GM23248 (cell line): ENCODE measurements at places on chromosomes 1 and 21. TPM values are rescaled to one million over a fixed set of nuclear protein-coding genes. Genes with fewer than 3 reads are reported as not detected.
A peak's percentile ranks its signal among the peaks of the same experiment; 100 is the strongest.

Gene STMN1
- 44.8 and 45.2 TPM in 2 replicates for total RNA-seq

Gene ANKRD65
- total RNA-seq: 0.51 and 0.97 TPM in 2 replicates

Gene C1orf226
- under 0.01 and 0.13 TPM in 2 replicates for total RNA-seq

Gene LAMB3
- total RNA-seq: 6.8 and 8.1 TPM in 2 replicates

Gene SLC1A7
- 0.13 TPM in 1 of 2 replicates, not detected in the other for total RNA-seq

Gene FAM78B
- total RNA-seq: 0.43 TPM in 1 of 2 replicates, not detected in the other

Gene CELA3B
- total RNA-seq: not detected in 2 replicates

Gene FCRLA
- 7.5 and 8.4 TPM in 2 replicates for total RNA-seq

- no peak overlapping the region for H3K27ac ChIP-seq
- no peak overlapping the region for H3K4me3 ChIP-seq
- peaks cover 36% of the 10 kb centered on the region for H3K27me3 ChIP-seq
- no peaks in the 10 kb centered on the region for H3K4me1 ChIP-seq
Observed at GRCh38 chr1:38783640-38784229, 75.8 kb downstream of the RRAGC start.

DNA sequence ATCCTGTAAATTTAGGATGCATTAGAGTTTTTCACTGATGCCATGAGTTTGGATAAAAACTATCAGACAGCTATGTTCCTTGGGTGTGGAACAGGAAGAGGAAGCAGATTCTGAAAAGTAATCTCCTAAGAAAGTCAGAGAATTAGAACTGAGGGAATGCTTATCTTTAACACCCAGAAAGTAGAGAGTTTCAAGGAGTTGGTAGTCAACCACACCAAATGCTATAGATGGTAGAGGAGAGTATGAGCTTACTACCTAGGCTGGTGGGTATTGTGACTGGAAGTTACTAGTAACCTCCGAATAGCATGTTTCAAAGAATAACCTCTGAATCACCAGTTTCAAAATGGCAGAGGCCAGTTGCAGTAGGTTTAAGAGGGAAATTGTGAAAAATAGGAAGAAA is 288.0 kb downstream of the HMCN1 start:
- DNase-seq: no peak
- H3K27me3 ChIP-seq: no peaks in the 10 kb centered on the region
- H3K4me1 ChIP-seq: no peaks in the 10 kb centered on the region
- no peak overlapping the region for H3K4me3 ChIP-seq
- H3K36me3 ChIP-seq: no peaks in the 10 kb centered on the region

GRCh38 chr21:16908077-16908476 is 604.8 kb upstream of the CXADR start:
- H3K4me3 ChIP-seq: no peak overlapping the region
- H3K27ac ChIP-seq: no peak overlapping the region
- no peaks in the 10 kb centered on the region for H3K27me3 ChIP-seq
- no peaks in the 10 kb centered on the region for H3K36me3 ChIP-seq
- H3K4me1 ChIP-seq: peaks cover 26% of the 10 kb centered on the region
- peak; percentile 22 for DNase-seq

DNA sequence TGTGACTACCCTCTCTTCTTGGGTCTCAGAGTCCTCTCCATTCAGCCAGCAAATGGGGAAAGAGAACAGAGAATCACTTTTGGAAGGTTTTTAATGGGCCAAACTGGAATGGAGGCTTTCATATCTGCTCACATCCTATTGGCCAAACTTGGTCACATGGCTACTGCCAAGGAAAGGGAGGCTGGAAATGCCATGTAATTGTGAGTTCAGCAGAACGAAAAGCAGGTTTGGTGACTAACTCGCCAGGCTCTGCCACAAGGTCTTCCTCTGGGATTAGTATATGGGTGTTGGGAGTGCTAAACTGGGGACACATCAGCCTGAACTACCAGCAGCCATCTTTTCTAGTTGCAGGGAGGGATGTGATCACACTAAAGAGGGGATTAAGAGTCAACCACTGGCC is 19.2 kb downstream of the RD3 start:
- no peak for DNase-seq
- no peak overlapping the region for H3K4me3 ChIP-seq
- H3K27ac ChIP-seq: no peak overlapping the region
- peaks cover 20% of the 10 kb centered on the region for H3K27me3 ChIP-seq
- no peaks in the 10 kb centered on the region for H3K4me1 ChIP-seq

DNA sequence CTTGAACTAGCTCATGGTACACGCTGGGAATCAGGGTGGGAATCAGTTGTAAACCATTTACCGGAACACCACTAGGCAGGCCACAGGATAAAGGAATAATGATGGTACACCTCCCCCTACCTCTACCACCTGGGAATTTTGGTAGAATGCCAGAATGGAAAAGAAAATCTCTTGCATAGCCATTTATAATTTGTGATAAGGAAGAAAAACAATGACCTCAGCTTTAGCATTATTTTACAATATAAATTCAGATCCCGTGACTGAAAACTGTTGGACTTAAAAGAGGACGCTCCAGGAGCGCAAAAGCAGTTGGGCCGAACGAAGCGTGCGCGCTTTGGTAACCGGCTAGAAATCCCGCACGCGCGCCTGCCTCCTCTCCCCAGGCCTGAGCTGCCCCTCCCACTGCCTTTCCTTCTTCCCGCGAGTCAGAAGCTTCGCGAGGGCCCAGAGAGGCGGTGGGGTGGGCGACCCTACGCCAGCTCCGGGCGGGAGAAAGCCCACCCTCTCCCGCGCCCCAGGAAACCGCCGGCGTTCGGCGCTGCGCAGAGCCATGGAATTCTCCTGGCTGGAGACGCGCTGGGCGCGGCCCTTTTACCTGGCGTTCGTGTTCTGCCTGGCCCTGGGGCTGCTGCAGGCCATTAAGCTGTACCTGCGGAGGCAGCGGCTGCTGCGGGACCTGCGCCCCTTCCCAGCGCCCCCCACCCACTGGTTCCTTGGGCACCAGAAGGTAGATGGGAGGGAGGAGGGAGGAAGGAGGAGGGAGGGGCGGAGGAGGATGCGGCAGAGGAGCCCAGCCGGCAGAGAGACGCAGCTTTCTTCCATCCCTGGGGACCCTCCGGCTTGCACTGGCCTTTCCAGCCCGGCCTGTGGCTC is at the start of gene CYP4X1:
Gene CYP4X1, plus strand, starts transcription at position 402 of the 873 bp plus-strand sequence. Its CDS starts 149 bp downstream, at position 551.
- peak; percentile 5 for DNase-seq
- H3K4me1 ChIP-seq: no peaks in the 10 kb centered on the region
- H3K4me3 ChIP-seq: no peak within 1 kb of the TSS
- peaks cover 4% of the 10 kb centered on the region; the same call in 1 of the 2 replicates for H3K27me3 ChIP-seq

DNA sequence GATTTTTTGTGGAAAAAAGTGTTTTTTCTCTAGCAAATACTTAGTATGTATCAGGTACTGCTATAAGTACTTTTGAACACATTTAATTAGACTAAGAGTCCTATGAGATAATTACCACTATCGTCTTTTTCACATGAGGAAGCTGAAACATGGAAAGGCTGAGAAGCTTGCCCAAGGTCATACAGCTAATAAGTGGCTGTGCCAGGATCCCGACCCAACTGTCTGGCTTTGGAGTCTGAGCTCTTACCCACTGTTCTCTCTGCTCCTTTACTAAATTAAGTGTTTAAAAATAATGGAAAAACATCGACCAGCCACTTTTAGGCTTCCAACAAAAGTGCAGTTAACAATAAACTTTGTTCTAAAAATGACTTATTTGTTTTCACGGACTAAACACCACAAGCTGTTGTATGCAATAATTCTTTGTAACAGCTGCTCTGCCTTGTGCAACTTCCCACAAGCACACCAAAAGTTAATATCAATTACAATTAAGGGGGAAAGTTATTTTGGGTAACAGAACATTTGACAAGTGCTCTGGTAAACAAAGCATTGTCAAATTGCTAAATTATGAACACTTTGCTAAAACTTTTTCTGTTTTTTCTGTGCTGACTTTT is 75.7 kb downstream of the CRB1 start:
- H3K27me3 ChIP-seq: no peaks in the 10 kb centered on the region
- no peaks in the 10 kb centered on the region for H3K36me3 ChIP-seq
- no peak for DNase-seq
- no peaks in the 10 kb centered on the region for H3K4me1 ChIP-seq
- no peak overlapping the region for H3K4me3 ChIP-seq

DNA sequence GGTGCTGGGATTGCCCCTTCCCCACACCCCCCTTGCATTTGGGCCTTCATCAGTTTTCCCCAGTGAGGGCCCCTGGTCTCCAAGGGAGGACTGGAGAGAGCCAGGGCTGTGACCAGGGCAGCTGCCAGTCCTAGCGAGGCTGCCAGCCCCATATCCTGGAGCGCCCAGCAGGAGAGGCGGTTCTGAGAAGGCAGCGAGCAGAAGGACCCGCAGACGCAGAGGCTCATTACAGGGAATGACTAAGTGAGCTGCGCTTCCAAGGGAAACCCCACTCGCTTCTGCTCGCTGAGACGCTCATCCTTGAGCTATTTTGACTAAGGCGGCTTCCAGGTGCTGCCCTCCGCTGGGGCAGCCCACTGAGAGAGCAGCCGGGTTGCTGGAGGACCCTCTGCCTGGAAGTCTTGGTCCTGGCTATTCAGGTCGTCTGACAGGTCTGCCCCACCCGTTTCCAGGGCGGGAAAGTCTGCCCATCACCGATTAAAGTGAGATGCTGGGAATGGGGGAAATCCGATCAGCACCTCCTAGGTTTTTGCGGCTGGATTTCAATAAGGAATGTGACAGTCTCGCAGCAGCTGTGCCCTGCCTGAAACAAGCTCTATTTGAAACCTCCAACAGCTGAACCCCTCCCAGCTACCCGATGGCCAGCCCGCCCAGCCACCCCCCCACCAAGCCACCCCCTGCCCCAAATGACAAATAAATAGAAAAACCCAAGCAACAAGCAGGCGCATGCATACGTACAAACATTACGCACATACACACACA is 2.8 kb downstream of the KCNN3 start:
- peaks cover 16% of the 10 kb centered on the region for H3K4me1 ChIP-seq
- no peaks in the 10 kb centered on the region for H3K36me3 ChIP-seq
- H3K27me3 ChIP-seq: peaks cover 37% of the 10 kb centered on the region
- peak; percentile 93 for DNase-seq
- no peak overlapping the region for H3K4me3 ChIP-seq

- H3K4me1 ChIP-seq: no peaks in the 10 kb centered on the region
- no peaks in the 10 kb centered on the region for H3K27me3 ChIP-seq
- H3K36me3 ChIP-seq: no peaks in the 10 kb centered on the region
- DNase-seq: peak; percentile 62
Observed at GRCh38 chr1:26597629-26598039, 68.1 kb downstream of the RPS6KA1 start.

- H3K4me3 ChIP-seq: no peak overlapping the region
- peak; percentile 31 for DNase-seq
- 0 out of 2 replicates have a peak overlapping the region, but pooled peaks have one; percentile 28 for H3K27ac ChIP-seq
- no peaks in the 10 kb centered on the region for H3K27me3 ChIP-seq
- H3K4me1 ChIP-seq: peaks cover 40% of the 10 kb centered on the region
- H3K36me3 ChIP-seq: no peaks in the 10 kb centered on the region
Observed at GRCh38 chr1:55703726-55704363, 488.7 kb upstream of the USP24 start.

GRCh38 chr21:38958323-38958705 is 152.6 kb downstream of the ETS2 start:
- H3K27ac ChIP-seq: peak overlapping the region; percentile 64; the same call in 1 of the 2 replicates
- no peak for DNase-seq
- no peaks in the 10 kb centered on the region for H3K27me3 ChIP-seq

DNA sequence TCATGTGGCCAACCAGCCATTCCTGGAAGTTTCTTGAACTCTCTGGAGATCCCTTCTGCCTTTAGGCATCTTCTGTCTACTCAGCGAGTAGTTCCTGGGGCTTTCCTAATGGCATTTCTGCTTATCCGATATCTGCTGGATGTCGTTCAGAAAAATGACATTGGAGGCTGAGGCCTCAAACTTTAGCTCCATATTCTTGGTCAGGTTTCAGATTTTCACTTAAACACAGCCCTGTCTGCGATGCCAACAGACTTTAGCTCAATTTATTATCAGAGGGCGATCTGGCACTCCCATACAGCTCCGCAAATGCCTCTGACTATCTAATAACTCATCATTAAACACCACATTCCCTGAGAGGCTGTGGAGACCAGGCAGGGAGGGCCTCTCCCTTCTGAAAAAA is 46.3 kb upstream of the ETS2 start:
- peaks cover 52% of the 10 kb centered on the region for H3K4me1 ChIP-seq
- H3K4me3 ChIP-seq: no peak overlapping the region
- H3K36me3 ChIP-seq: no peaks in the 10 kb centered on the region

DNA sequence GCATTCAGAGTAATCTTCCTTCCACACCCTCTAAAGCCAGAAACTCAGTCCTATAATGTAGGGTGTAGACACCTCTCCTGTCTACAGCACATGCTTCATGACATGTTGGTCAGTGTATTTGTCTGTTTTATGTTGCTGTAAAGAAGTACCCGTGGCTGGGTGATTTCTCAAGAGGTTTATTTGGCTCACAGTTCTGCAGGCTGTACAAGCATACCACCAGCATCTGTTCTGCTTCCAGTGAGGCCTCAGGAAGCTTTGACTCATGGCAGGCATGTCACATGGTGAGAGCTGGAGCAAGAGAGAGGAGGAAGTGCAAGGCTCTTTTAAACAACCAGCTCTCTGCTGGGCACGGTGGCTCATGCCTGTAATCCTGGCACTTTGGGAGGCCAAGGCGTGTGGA is 12.1 kb downstream of the PLOD1 start:
- peaks cover 17% of the 10 kb centered on the region; the same call in 1 of the 2 replicates for H3K36me3 ChIP-seq
- no peak for DNase-seq
- no peak overlapping the region for H3K4me3 ChIP-seq
- no peaks in the 10 kb centered on the region for H3K4me1 ChIP-seq
- no peaks in the 10 kb centered on the region for H3K27me3 ChIP-seq
